Hematopoietic multipotent progenitor cell treated with erythropoietin and hydrocortisone succinate and interleukin-3 and kit ligand, for 4 days (in vitro differentiated cells): ENCODE measurements at places on chromosomes 16 and 17.

- DNase-seq, result no peak
Measured at GRCh38 chr16:88013091-88013609, 61.9 kb downstream of the BANP start.

- DNase-seq, result peak; percentile 42
Measured at GRCh38 chr17:44236444-44236991, 17.0 kb upstream of the UBTF start.

GRCh38 chr16:48361540-48362144 is 23.6 kb downstream of the SIAH1 start:
- no peak for DNase-seq

- DNase-seq, result no peak
Measured at GRCh38 chr16:50441486-50442157, 72.8 kb upstream of the BRD7 start.

GRCh38 chr16:77844801-77845200 is 56.4 kb downstream of the VAT1L start:
- DNase-seq, result no peak

DNA sequence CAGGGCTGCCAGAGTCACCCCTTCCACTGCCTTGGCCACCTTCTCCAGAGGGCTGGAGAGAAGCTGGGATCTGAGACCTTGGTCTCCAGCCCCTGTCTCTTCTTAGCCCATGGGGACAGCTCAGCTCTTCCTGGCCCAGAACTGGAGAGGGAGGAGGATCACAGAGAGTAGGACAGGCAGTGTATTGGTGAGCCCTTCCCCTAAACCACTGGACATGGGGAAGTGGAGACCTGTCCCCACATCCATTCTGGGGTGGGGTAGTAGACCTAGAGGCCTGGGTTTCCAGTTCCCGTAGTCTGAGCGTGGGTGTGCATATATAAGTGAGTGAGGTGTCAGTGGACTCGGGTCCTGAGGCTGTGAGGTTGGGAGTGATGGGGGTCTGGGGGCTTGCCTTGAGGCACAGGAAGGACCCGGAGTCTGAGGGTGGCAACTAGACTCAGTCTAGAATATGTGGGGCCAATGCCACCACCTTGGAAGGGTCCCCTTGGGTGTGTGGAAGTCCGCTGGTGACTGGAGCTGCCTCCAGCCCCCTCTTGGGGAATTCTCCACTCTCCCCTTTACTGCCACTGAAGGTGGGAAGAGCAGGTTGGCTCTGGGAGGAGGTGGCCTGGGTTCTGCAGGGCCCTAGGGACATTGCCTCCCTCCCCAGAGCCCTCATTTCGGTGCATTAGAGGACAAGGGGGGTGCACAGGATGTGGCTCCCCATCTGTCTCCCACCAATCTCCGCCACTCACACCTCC is 19.9 kb downstream of the GJD3 start:
- DNase-seq, result no peak

DNA sequence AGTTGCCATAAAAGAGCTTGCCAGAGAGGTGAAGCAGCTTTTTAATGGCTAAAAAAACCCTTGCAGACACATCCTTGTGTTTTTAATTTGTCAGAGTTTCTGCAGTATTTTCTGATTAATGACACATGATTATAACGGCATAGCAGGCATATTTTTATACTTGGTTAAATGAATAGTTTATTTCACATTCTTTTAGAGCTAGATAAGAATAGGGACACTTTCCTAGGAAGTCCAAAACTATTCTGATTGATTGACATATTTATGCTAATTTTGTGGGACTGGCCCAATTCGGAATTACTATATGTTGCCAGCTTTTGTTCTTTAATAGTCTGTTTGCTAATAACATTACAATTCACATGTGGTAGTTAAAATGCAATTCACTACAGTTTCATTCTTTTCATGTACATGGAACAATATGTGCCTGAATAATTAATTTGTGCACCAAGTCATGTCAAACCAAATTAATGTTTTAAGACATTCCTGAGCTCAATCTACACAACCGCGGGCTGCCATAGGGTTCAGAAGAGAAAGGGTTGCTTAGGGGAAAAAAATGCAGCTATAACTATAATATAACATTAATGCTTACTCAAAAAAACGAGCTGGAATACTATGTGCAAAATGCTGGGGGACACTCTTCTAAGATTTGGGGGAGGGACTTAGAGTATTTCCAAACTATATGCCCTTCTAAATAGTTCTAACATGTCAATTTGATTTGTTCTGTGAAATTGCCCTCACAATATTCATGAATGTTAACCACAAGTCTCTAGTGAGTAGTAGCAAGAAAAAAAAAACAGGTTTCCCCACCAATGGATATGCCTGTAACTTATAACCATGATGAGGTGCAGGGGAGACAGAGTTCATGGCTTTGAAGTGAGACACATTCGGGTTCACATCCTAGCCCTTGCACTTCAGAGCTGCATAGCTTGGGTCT is 305.4 kb downstream of the CEP112 start:
- no peak for DNase-seq

GRCh38 chr17:28457890-28458289 is 15.6 kb upstream of the SLC13A2 start:
- no peak for DNase-seq

DNA sequence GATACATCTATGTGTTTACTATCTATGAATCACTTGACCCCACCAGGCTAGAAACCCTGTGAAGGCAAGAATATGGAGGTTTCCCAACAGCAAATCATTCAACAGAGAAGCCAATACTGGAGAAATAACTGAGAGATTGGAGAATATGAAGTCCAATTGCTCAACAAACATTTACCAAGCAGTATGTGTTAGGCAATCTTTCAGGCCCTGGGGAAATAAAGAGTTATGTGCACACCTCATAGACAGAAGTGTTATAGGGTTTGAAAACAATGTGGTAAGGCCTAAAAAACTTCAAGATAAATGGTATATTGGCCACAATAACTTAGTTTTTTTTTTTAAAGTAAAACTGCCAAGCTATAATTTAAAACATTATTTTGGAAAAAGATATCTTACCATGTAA is 1245.8 kb downstream of the CDH11 start:
- DNase-seq, result no peak

GRCh38 chr17:75642182-75642783 is 9.0 kb downstream of the SMIM5 start:
- DNase-seq, result no peak

GRCh38 chr17:8470447-8471047 is 34.9 kb downstream of the NDEL1 start:
- DNase-seq, result no peak

DNA sequence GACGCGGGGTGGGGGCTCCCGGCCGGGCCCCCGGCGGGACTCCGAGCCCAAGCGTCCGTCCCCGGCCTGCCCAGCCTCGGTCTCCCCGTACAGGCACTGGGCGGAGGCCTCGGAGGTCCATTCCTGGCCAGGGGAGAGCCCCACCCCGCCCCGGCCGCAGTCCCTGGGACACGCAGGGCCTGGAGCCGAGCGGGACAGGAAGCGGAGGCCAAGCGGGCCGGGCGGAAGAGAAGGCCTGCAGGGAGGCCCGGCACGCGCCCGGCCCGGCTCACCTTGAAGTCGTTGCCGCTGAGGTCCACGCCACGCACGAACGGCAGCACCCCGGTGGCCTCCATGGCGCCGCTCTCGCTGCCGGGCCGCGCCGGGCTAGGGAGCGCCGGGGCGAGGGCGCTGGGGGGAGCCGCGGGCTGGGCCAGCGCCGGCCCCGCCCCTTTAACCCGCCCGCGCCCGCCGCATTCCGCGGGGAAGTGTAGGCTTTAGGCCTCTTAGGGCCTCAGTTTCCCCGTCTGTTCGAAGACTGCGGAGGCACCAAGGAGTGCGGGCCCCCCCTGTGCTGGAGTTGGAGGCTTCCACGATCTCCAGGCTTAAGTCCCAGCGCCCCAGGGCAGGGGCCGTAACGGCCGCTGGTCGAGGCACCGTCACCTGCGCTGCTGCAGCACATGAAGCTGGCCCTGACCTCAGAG is at the start of gene FLII:
Gene FLII, minus strand, starts transcription at position 383 of the 683 bp plus-strand sequence. Its CDS starts 48 bp downstream, at position 335.
- DNase-seq, result peak; percentile 72

GRCh38 chr16:67667817-67668494 is 1.3 kb downstream of the C16orf86 start:
- DNase-seq, result peak; percentile 99

- DNase-seq, result no peak
Measured at GRCh38 chr17:72972263-72972951, 120.1 kb downstream of the SLC39A11 start.

GRCh38 chr16:24102209-24102660 is 153.9 kb upstream of the CACNG3 start:
- peak; percentile 30 for DNase-seq

DNA sequence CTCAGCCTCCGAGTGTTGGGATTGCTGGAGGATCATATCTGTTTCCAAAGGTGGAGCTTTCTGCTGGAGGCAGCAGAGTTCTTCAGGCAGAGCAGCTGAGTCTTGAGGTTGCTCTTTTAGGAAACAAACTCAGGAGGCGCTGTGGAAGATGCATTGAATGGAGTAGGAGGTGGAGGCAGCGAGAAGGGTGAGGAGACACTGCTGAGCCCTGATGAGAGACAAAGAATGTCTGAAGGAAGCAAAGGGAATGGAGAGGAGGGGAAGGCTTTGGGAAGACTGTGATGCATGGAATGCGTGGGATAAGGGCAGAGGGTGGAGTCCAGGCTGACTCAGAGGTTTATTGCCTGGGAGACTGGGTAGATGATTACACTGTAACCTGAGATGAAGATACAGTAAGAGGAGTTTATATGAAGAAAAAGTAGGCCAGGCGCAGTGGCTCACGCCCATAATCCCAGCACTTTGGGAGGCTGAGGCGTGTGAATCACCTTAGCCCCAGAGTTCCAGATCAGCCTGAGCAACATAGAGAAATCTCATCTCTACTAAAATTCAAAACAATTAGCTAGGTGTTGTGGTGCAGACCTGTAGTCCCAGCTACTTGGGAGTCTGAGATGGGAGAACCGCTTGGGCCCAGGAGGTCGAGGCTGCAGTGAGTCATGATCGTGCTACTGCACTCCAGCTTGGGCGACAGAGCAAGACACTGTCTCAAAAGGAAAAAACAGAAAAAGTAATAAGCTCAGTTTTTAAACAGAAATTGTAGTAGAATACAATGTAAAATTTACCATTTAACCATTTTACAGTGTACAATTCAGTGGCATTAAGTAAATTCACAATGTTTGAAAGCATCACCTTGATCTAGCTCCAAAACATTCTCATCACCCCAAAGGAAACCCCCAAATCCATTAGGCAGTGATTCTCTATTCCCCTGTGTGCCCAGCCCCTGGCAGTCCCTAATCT is 17.8 kb upstream of the TMEM219 start:
- no peak for DNase-seq

GRCh38 chr16:4660454-4661007 is 32.8 kb upstream of the NUDT16L1 start:
- peak; percentile 50 for DNase-seq

DNA sequence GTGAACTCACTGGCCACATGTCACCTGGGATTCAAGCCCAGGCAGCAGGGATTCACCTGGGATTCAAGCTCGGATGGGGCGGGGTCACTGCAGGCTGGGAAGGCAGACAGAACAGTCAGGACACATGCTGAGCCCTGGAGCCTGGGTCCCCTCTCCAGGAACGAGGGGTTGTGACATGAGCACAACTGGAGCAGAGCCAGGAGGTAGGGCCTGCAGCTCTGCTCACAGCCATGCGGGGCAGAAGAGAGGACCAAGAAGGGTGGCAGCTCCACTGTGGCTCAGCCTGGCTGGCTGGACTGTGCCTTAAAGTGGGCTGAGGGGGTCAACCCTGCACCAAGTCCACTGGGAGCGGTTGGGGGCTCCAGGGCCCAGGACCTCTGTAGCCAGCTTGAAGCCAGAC is 150.1 kb downstream of the RAB11FIP4 start:
- DNase-seq, result peak; percentile 74

- DNase-seq, result no peak
Measured at GRCh38 chr16:80034948-80035663, 434.6 kb upstream of the MAF start.

DNA sequence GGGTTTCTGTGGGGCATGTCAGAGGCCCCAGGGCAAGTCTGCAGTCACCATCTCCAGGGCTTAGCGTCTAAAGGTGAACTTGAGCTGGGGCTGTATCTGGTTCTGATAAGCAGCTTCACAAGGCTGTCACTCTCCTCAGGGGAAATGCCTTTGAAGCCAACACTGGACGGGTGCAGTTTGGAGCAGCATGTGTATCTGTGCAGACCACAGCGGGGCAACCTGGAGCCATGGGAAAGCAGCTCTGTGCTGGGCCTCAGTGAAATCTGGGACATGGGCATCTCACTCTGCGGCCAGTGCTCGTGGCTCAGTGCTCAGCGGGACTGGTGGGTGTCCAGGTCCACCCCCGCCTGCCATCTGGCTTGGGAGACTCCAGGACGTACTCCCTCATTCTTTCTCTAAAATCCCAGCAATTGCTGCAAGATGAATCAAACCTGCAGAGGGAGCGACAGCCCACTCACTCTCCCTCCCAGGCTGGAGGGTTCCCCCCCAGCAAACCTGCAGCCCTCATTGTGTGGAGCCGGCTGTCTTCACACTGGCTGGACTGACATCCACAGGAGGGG is 63.5 kb downstream of the PRMT7 start:
- no peak for DNase-seq

- no peak for DNase-seq
Measured at GRCh38 chr16:71792176-71792575, 16.5 kb downstream of the AP1G1 start.

- DNase-seq, result peak; percentile 73
Measured at GRCh38 chr17:39069114-39069756, 82.2 kb downstream of the PLXDC1 start.

- no peak for DNase-seq
Measured at GRCh38 chr16:77899416-77899815, 111.1 kb downstream of the VAT1L start.

DNA sequence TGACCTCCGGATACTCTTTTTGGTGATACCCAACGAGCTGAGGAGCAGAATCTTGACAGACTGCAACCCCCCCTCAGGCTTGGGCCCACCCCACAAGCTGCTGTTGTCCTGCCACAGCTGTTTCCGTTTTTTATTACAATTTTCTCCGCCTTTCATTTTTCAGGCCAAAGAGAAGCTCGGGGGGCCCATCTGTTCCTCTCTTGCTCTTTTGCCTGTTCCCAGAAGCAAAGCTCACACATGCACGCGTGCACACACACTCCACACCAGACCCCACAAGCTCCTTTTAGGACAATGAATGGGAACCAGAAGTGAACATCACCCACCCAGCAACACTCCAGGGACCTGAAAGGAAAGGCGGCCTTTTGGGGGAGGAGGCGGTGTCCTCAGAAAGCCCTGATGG is 16.3 kb downstream of the SOX9 start:
- no peak for DNase-seq

GRCh38 chr16:280991-281659 is 734 bp downstream of the ARHGDIG start:
- DNase-seq, result no peak

DNA sequence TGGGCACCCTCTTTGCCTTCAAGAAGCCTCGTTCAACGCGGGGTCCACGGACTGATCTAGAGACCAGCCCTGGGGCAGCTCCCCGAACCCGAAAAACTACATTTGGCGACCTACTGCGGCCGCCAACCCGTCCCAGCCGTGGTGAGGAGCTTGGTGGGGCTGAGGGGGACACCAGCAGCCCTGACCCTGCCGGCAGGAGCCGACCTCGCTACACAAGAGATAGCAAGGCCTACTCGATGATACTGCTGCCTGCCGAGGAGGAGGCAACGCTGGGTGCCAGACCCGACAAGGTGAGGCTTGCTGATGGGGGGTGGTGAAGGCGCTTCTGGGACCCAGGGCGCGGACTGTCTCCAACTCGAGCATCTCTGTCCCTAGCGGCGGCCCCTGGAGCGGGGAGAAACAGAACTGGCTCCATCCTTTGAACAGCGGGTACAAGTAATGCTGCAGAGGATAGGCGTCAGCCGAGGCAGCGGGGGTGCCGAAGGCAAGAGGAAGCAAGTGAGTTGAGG is 5.6 kb downstream of the ACD start:
- DNase-seq, result no peak
